CD4-positive, alpha-beta memory T cell (primary cell): ENCODE measurements at places on chromosomes 7 and 10. TPM values are rescaled to one million over a fixed set of nuclear protein-coding genes. Genes with fewer than 3 reads are reported as not detected.

The CYP2C19 gene
- 0.22 TPM for total RNA-seq

The DPY19L1 gene
- total RNA-seq, result 15.9 TPM

The SLC26A4 gene
- not detected for total RNA-seq

The TRIL gene
- not detected for total RNA-seq

The BHLHA15 gene
- total RNA-seq, result not detected

The ANKRD61 gene
- not detected for total RNA-seq

The STK32C gene
- 14.7 TPM for total RNA-seq

The CPED1 gene
- not detected for total RNA-seq

The SPDYE9 gene
- total RNA-seq, result not detected

The CALHM3 gene
- total RNA-seq, result not detected

The AOAH gene
- 5.4 TPM for total RNA-seq

The ST7 gene
- 3.8 TPM for total RNA-seq
